ENCODE measurements at places on chromosomes 4 and X.
A peak's percentile ranks its signal among the peaks of the same experiment; 100 is the strongest.

- no peak for DNase-seq
These were observed 2.8 kb upstream of the RUFY3 start for GRCh38 chr4:70718811-70719604.

GRCh38 chrX:9510980-9511379 lies 46.1 kb downstream of the TBL1X start:
- DNase-seq, result no peak

DNA sequence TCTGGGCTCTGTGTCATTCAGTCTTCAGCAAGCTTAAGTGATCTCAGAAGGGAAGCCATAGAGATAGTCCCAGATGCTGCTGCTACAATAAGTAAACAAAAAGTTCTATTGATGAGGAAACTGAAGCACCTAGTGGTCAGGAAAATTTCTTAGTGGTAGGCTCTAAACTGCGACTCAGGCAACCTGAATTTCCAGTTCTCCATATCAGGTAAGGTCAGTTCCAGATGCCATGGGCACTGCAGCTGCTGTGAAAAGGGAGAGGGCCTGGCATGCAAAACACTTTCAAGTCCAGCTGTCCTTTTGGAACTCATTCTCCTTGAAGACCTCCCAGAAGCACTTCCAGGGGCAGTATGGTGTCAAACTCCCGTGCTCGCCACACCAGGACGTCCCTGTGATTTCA lies 46.2 kb downstream of the REELD1 start:
- DNase-seq, result no peak

- no peak for DNase-seq
These were observed 4.3 kb downstream of the SEPSECS start for GRCh38 chr4:25155947-25156346.

DNA sequence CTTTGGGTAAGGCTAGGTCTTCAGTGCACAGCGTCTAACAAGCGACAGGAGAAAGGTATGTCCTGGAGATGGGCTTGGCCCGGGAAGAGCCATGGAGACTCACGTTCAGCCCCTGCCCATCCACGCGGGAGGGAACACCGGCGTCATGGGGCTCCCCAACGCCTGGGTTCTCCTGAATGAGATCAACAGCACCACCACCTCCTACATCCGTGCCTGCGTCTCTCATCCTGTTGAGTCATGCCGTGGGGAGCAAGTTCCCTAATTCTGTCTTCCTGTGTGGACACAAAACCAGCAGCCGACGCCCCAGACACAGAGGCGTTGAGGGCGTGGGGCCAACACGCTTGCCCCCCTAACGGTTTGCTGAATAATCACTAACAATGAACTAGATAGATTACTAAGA lies 20.1 kb upstream of the IL3RA start:
- peak; percentile 20 for DNase-seq
